Stimulated activated CD8-positive, alpha-beta memory T cell treated with anti-CD3 and anti-CD28 coated beads, Interleukin-4, amount 100 ng/mL, for 1 hour (primary cell): ENCODE measurements at places on chromosomes 7 and 10.

- no peak for DNase-seq
Measured at GRCh38 chr7:7554021-7554432, 12.7 kb upstream of the MIOS start.

DNA sequence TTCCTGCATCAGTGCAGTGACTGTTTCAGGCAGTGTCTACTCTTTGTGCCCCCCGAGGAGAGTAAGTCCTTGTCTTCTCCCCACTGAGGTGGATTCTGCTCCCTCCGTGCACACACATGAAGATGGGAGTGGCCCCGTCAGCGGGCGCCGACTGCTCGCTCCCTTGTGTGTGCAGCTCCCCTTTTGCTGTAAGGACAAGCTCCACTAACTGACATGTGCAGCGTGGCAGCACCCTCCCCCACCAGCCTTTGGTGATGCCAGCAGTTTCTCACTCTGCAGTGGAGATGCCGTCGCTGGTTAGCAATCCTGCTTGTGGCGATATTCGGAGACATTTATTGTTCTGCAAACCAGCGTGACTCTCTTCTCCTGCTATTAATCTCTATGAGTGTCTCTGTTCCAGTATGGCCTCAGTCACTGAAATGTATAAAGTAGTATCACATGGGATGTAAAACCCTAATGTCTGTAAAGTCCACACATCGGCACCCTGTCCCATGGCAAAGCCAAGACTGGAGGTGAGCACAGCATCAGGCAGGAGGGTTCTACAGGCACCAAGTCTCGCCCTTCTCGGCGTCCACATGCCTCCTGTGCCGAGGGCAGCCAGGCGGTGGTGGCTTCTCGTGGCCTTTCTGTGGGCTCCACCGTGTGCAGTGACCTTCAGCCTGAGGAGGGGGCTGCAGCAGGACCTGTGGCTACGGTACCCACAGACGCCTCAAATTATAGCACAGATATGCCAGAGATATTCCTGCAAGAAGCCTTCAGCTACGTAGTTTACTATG is 202.7 kb downstream of the EBF3 start:
- no peak for DNase-seq

- DNase-seq, result no peak
Measured at GRCh38 chr7:32336726-32337125, 153.5 kb downstream of the LSM5 start.

DNA sequence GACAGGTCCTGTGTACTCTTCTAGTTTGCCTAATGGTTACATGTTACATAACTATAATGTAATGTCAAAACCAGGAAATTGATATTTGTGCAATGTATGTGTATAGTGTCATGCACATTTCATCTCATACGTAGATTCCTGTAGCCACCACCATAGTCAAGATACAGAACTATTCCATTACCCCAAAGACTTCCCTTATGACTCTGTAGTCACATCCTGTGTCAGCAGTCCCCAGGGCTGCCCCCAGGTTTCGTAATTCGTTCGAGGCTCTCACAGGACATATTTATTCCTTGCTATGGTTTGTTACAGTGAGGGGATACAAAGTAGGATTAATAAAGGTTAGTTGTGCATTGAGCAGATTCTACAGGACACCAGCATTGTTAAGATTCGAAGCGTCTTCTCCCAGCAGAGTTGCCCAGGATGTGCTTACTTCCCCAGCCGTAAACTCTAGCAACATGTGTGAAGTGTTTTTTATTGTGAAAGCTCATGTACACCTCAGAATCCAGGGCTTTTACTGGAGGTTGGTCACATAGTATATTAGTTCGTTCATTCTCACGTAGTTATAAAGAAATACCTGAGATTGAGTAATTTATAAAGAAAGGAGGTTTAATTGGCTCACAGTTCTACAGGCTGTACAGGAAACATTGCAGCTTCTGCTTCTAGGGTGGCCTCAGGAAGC is 18.6 kb downstream of the RABGEF1 start:
- DNase-seq, result no peak

- DNase-seq, result no peak
Measured at GRCh38 chr7:16193631-16194030, 227.7 kb downstream of the CRPPA start.

GRCh38 chr10:35637462-35637861 is 4.6 kb downstream of the FZD8 start:
- DNase-seq, result no peak

- no peak for DNase-seq
Measured at GRCh38 chr10:58436071-58436470, 50.9 kb downstream of the TFAM start.

DNA sequence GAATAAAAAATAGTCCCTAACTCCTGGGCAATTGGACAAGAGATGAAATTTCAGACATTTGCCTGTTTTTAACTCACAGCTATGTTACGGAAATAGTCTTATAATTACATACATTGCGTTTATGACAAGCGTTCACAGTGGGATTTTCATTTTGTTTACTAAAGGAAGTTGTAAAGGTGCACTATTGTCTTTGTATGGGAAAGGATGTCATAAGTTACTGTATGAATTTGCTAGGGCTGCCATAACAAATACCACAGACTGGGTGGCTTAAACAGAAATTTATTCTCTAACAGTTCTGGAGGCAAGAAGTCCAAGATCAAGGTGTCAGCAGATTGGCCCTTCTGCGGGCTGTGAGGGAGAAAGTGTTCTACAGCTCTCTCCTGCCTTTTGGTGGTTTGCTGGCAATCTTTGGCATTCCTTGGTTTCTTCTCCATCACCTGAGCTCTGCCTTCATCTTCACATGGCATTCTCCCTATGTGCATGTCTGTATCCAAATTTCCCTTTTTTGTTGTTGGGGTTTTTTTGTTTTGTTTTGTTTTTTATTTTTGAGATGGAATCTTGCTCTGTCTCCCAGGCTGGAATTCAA is 5.6 kb downstream of the NFE2L3 start:
- no peak for DNase-seq

- no peak for DNase-seq
Measured at GRCh38 chr7:106283501-106283830, 1.3 kb downstream of the NAMPT start.

GRCh38 chr7:36153571-36154097 is 580 bp downstream of the EEPD1 start:
- DNase-seq, result no peak

- no peak for DNase-seq
Measured at GRCh38 chr7:150823484-150824126, 23.0 kb downstream of the TMEM176A start.

- no peak for DNase-seq
Measured at GRCh38 chr7:74040101-74040790, 12.3 kb downstream of the ELN start.

DNA sequence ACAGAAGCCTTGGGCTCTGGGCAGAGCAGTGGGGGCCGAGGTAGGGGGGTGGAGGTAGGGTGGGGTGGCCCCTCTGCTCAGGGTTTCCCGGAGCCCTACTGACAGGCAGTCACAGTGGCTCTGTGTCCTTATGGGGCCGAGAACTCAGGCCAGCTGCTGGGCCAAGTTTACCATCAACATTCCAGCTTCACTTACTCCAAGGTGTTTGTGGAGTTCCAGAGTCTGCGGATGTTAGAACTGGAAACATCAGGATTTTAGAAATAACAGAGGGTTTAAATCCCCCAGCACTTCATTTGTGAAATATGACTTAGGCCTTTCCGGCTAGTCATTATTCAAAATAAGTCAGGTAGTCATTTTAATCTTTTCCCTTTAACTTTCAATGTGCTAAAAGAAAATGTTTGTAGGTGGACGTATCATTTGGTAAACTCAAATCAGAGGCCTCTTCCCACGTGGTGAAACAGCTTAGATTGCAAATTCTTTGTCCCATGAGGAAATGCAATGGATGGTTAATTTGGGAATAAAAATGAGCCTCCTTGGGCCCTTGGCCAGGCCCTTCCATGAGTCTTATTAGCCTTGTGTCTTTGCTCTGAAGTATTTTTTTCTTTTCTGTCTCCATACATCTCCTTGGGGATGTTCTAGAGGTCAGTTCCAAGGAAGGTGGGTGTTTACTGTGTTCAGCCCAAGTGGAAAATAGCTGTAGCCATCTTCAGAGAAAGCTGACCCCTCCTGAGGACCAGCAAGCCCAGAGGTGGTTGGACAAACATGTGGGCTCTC is 99.6 kb upstream of the BTBD16 start:
- no peak for DNase-seq

DNA sequence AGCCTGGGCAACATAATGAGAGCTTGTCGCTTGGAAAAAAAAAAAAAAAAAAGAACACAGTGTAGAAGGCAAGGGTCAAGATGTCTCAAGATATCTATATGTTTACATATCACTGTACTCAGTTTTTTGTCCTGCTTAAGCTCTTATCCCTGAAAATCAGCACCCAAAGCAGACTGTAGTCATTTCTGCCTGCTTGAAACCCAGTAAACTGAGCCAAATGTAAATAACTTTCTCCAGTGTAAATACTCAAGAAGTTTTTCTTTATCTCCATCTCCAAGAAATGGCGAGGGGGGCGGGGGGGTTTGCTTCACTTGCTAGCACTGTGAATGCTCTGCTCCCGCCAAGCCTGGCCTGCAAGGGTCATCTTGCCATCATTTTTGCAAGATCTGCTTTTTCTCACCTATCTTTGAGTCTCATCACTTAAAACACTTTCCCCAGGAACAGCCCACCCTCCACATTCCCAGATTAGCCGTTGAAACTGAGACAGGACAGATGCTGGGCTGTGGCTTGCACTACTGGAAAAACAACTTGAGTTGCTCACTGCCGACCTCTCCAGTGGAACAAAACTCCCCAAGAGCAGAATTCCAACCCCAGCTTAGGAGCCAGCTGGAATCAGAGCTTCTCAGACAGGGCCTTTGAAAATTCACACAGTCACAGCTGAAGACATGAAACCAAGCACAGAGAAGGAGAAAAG is 54.6 kb downstream of the AFAP1L2 start:
- no peak for DNase-seq

DNA sequence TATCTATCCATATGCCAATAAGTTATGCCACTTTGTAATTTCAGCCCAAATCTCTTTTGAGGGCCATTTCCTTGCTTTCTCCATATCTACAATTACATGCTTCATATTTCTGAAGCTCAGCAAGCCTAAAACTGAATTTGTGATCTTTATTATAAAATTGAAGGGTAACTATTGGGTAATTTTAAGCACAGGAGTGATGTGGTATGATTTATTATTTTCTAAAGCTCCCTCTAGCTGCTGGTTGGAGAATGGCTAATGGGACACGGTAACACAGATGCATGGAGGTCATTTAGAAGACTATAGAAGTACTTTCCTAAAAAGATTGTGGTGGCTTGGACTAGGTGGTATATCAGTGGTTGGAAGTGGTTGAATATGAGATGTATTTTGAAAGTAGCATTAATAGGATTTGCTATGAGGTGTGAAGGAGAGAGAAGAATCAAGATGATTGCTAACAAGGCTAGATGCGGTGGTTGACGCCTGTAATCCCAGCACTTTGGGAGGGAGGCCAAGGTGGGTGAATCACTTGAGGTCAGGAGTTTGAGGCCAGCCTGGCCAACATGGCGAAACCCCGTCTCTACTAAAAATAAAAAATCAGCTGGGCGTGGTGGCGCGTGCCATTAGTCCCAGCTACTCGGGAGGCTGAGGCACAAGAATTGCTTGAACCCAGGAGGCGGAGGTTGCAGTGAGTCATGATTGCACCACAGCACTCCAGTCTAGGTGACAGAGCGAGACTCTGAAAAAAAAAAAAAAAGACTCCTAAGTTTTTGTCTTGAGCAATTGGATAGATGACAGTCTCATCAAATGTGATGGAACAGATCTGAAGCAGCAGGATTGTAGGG is 13.9 kb downstream of the KLHDC10 start:
- no peak for DNase-seq

DNA sequence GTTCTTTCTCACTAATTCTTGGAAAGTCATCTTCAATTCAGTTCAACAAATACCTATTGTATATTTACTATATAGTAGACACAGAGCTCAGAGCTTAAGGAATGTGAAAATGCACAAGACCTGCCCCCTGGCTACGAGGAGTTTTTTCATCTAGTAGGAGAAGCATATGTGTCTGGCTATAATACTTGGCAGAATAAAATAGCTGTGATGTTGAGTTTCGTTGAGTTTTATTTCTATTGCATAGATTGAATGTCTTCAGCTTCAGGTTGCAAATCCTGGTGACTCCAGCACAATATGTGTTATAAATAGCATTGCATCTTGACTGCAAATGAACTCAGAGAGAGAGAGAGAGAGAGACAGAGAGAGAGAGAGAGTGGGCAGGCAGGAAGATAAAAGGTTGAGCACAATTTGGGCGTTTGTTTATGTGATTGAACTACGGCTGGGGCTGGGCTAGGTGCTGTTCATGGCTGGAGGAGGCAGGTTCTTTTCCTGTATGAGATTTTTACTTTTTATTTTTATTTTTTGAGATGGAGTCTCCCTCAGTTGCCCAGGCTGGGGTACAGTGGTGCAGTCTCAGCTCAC is 229.6 kb downstream of the GALNT17 start:
- DNase-seq, result no peak

DNA sequence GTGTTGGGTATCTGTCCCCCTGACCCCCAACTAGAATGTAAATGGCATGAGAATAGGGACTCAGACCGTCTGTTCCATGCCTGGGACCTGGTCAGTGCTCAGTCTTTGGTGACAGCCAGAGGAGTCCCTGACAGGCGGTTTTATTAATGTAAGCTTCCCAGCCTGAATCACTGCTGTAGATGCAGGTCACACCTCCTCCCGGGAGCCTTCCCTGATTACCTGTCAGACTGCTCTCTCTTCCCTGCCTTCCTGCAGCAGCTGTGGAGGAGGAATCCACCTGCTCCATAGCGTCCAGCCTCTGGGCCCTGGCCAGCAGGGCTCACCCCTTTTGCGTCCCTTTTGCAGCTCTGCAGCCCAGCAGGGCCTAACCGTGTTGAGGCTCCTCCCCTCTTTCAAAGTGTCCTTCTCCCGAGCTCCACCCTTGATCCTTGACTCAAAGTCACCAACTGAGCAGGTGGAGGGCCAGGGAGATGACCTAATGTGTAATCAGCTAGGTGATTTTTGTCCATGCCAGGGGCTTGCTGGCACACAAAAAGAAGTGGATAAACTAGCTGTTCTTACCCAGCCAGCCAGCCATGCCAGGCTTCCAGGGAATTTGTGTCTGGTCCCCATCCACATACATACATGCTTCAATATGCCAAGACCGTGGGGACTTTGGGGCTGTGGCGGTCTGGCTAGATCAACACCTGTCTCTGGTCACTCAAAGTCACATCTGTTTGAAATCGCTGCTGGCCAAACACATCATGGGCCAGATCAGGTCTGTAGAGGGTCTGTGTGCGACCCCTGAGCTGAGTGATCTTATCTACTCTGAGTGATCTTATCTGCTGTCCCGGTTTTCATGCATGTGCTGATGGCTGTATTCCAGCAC is 195.1 kb downstream of the CCDC3 start:
- no peak for DNase-seq

- no peak for DNase-seq
Measured at GRCh38 chr7:31633894-31634494, 53.0 kb upstream of the PPP1R17 start.

- no peak for DNase-seq
Measured at GRCh38 chr10:63886281-63887022, 365.3 kb downstream of the REEP3 start.

DNA sequence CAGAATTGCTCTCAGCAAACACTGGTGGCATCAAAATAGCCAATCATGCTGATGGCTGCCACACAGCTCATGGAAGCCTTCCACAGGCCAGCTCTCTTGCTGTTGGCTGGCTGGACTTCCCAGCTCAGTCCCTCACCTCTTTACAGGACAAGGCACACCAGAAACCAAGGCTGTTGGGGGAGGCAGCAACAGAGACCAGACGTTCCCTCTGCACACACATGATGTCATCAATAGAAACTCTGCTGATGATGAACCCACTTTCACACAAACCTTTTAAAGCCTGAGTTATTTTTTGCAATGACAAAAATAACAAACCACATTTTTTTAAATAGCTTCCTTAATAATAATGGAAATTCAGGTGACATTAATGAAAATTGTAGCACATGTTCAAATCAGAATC is 300.9 kb upstream of the C7orf33 start:
- no peak for DNase-seq

GRCh38 chr10:19788075-19788686 is 28.1 kb upstream of the PLXDC2 start:
- DNase-seq, result no peak
